ENCODE measurements at places on chromosomes 7 and 10. TPM values are rescaled to one million over a fixed set of nuclear protein-coding genes. Genes with fewer than 3 reads are reported as not detected.

- no peak for DNase-seq
- no peak overlapping the region for H3K4me3 ChIP-seq
- no peaks in the 10 kb centered on the region for H3K27me3 ChIP-seq
- H3K4me1 ChIP-seq = no peaks in the 10 kb centered on the region
- no peaks in the 10 kb centered on the region for H3K36me3 ChIP-seq
Measured at GRCh38 chr10:19412531-19412930, 363.9 kb downstream of the MALRD1 start.

GRCh38 chr7:157579425-157579824, 242.6 kb downstream of the DNAJB6 start:
- no peak overlapping the region for H3K27ac ChIP-seq
- H3K4me3 ChIP-seq = no peak overlapping the region
- H3K36me3 ChIP-seq = no peaks in the 10 kb centered on the region
- no peak for DNase-seq
- no peaks in the 10 kb centered on the region for H3K4me1 ChIP-seq

DNA sequence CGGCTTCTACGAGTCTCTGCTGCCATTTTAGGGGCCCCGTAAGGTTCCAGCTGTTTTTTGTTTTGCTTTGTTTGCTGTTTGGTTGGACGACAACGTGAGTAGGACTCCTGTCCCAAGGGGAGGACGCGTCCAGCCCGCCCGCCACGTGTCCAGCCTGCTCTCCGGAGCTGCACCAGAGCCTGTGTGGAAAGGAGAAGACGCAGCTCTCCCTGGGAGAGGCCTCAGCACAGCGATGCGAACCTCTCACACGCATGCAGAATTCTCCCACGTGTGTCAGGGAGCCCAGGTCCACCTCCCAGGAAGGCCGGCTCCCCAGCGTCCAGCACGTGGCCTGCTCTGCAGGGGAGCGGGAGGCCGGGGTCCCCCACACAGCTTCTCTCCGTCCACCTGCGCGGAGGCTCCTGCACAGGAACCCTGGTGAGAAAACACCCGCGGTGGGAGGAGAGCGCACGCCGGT, 36.4 kb upstream of the DNAJB6 start:
- no peaks in the 10 kb centered on the region for H3K36me3 ChIP-seq
- peak overlapping the region; percentile 47 for H3K4me3 ChIP-seq
- H3K27ac ChIP-seq = no peak overlapping the region
- peaks cover 14% of the 10 kb centered on the region for H3K27me3 ChIP-seq

The FKBP6 gene
- not detected for total RNA-seq

The FGL2 gene
- 10.6 TPM for total RNA-seq

DNA sequence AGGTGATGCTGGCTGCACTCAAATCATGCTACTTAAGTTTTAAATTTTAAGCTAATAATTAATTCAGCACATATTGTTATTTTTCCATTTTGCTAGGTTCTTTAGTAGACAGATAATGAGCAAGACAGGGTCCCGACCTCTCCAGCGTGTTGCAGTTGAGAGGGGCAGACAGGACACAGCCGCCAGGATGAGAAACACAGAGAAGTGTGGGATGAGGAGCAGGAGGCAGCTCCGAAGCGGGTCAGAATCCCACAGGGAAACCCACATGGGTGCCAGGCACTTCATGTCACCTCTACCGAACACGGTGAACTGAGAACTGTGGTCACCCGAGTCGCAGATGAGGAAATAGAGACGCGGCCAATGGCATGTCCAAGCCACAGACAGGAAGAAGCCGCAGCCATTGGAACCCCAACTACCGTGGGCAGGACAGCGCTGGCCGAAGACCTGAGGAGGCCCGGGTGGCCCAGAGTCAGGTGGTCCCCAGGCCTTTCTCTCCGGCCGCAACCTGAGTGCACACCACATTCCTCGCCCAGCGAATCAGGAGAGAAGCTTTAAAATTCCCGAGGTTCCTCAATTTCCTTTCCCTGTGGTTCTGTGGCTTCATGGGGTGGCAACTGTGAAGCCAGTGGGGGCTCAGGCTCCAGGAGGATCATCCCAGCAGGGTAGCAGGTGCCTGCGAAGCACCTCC, 213.0 kb downstream of the DNAJB6 start:
- peaks cover 9% of the 10 kb centered on the region for H3K27me3 ChIP-seq
- H3K36me3 ChIP-seq = peaks cover 28% of the 10 kb centered on the region
- no peak for DNase-seq
- no peak overlapping the region for H3K27ac ChIP-seq

- H3K27ac ChIP-seq = no peak overlapping the region
- peaks cover 16% of the 10 kb centered on the region for H3K4me1 ChIP-seq
- H3K27me3 ChIP-seq = no peaks in the 10 kb centered on the region
- H3K4me3 ChIP-seq = no peak overlapping the region
Measured at GRCh38 chr10:31660300-31660699, 268.3 kb downstream of the ARHGAP12 start.

DNA sequence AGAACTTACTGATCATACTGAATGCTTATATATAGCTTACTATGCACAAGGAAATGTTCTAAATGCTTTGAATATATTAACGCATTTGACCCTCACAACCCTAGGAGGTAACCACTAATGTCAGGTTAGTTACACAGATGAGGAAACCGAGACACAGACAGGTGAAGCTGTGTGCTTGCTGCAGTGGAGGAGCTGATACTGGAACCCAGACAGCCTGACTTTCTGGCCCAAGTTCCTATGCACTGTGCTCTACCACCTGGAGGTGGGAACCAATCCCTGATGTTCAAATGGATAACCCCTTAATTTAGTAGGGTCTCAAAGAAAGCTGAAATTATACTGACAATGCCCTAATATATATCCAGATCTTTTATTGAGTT, 119.6 kb downstream of the SORBS1 start:
- DNase-seq = no peak
- H3K27ac ChIP-seq = peak overlapping the region; percentile 92
- H3K27me3 ChIP-seq = no peaks in the 10 kb centered on the region
- peaks cover 9% of the 10 kb centered on the region for H3K36me3 ChIP-seq

GRCh38 chr7:76364198-76364584, 5.4 kb upstream of the YWHAG start:
- peaks cover 44% of the 10 kb centered on the region for H3K4me1 ChIP-seq
- H3K4me3 ChIP-seq = peak overlapping the region; percentile 32
- H3K27me3 ChIP-seq = no peaks in the 10 kb centered on the region
- H3K36me3 ChIP-seq = no peaks in the 10 kb centered on the region
- DNase-seq = no peak
